ENCODE measurements at places on chromosomes 6 and 20. TPM values are rescaled to one million over a fixed set of nuclear protein-coding genes. Genes with fewer than 3 reads are reported as not detected.

Gene TMEM217
- total RNA-seq = 0.60 TPM

Gene TSHZ2
- total RNA-seq = not detected

Gene TRIM10
- total RNA-seq = not detected

Gene MOCS1
- 2.7 TPM for total RNA-seq

Gene MYCT1
- not detected for total RNA-seq

Gene MAN1A1
- 0.03 TPM for total RNA-seq

Gene CST2
- total RNA-seq = 1.6 TPM

Gene BNIP5
- total RNA-seq = 0.04 TPM

Gene PNLDC1
- total RNA-seq = 0.05 TPM

Gene WFDC5
- not detected for total RNA-seq

Gene BPIFB4
- total RNA-seq = not detected

Gene MRPL14
- 54.0 TPM for total RNA-seq

Gene FOXQ1
- 5.8 TPM for total RNA-seq

Gene DNAH8
- total RNA-seq = not detected

Gene MAPK14
- total RNA-seq = 28.3 TPM

Gene TINAG
- total RNA-seq = 0.14 TPM

Gene AIF1
- not detected for total RNA-seq

Gene ACTR5
- 9.1 TPM for total RNA-seq

Gene RIPPLY2
- total RNA-seq = 0.46 TPM

Gene LY6G5C
- total RNA-seq = 1.8 TPM

Gene AVP
- total RNA-seq = not detected

Gene ADA
- 56.3 TPM for total RNA-seq

Gene SCRT2
- 0.04 TPM for total RNA-seq

Gene CDS2
- total RNA-seq = 46.1 TPM

Gene APCDD1L
- total RNA-seq = 0.11 TPM

Gene MICA
- total RNA-seq = 28.3 TPM

Gene TNF
- total RNA-seq = not detected

Gene HLA-G
- total RNA-seq = not detected

Gene EPM2A
- total RNA-seq = 3.1 TPM

Gene NXT1
- total RNA-seq = 58.6 TPM

Gene GABRR1
- not detected for total RNA-seq

Gene ENPP5
- total RNA-seq = not detected

Gene TGM3
- total RNA-seq = 0.12 TPM

Gene KCNK15
- total RNA-seq = 0.62 TPM

Gene TFAP2D
- total RNA-seq = not detected

Gene CLDN20
- total RNA-seq = not detected

Gene IRAK1BP1
- total RNA-seq = 0.62 TPM

Gene COL10A1
- total RNA-seq = not detected

Gene XKR7
- total RNA-seq = not detected

Gene GTSF1L
- total RNA-seq = not detected

Gene BMP2
- total RNA-seq = 0.33 TPM

Gene GPX5
- total RNA-seq = not detected

Gene PSORS1C2
- not detected for total RNA-seq

Gene NDUFAF4
- total RNA-seq = 35.1 TPM

Gene FAM209B
- 0.28 TPM for total RNA-seq

Gene HBS1L
- total RNA-seq = 33.6 TPM

Gene TRIM40
- not detected for total RNA-seq

Gene CRYBG1
- 0.82 TPM for total RNA-seq

Gene MLN
- total RNA-seq = not detected

Gene TRAPPC3L
- not detected for total RNA-seq

Gene SIRPD
- total RNA-seq = not detected
